T-helper 2 cell (primary cell): ENCODE measurements at places on chromosomes 11 and 22.

DNA sequence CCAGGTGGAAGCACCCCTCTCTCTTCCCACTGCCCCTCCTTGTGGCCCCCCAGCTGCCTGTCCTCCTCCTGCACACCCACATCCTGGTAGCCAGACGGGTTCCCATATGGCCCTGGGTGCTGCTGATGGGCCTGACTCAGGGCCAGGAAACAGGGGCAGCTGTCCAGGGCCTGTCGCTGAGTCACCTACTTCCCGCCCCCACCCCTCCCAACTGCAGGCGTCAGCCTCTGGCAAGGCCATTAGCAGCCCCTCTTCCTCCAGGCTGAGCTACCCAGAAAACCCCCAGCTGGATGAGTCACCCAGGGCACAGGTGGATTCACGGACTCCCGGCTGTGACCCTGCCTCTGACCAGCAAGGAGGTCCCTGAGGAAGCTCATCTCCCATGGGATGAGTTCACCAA is 6.9 kb upstream of the GAL start:
- DNase-seq, result no peak

DNA sequence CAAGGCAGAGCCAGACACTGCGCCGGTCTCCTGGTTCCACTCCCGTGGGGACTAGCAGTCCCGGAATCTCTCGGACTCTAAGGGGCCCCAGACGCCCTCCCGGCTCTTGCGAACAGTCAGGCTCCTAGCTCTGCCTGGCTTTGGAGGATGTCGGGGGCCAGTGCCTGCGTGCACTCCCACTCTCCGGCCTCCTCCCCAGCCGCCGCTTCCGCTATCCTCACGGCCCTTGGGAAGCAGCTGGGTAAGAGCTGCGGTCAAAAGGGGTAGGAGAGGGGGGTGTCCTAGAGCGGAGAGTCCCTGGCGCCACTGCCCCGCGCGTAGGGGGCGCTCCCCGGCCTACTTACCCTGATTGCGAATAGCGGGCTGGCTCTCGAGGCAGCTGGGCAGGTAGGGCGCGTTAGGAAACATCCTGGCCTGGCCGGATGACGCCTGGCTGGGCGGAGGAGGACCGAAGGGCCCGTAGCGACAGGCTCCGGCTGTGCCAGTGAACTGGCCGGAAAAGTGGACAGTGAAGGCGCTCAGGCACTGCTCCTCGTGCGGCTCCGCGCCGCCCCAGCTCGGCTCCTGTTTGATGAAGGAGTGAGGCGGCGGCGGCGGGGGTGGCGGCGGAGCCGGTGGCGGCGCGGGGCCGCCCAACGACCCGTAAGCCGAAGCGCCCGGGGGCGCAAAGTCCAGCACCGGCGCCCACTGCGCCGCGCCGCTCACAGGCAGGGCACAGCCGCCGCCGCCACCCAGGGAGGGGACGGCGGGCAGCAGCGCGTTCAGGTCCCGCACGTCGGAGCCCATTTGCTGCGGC is 785 bp downstream of the WT1 start:
- DNase-seq, result no peak

- DNase-seq, result no peak
Observed at GRCh38 chr11:134164490-134165370, 59.0 kb downstream of the NCAPD3 start.

- DNase-seq, result no peak
Observed at GRCh38 chr11:46216019-46216764, 61.3 kb upstream of the CREB3L1 start.

- DNase-seq, result no peak
Observed at GRCh38 chr22:49016909-49017481, 810.7 kb downstream of the BRD1 start.

- no peak for DNase-seq
Observed at GRCh38 chr11:134527382-134528243, 115.6 kb upstream of the B3GAT1 start.
